ENCODE measurements at places on chromosomes 13 and 19.

DNA sequence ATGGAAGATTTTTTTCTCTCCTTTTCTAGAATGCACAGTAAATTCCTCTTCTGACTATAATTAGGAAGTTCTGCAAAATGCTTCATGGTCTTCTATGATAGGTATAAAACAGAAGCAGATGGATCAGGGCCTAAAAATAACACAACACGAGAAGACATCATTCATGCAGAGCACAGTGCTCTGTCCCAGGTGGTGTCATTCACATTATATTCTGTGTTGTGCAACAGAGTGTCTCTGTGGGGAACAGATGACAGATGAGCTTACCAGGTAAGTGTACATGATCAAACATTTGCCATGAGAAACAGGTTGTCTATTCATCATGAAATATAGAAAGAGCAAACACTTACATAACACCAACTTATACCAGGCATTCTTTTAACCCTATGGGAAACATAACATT lies 288.3 kb downstream of the KCTD12 start:
- DNase-seq = no peak

- DNase-seq = no peak
These were observed 414.2 kb downstream of the MYO16 start for GRCh38 chr13:109043636-109044035.

- DNase-seq = no peak
These were observed 18.7 kb downstream of the CD70 start for GRCh38 chr19:6572217-6572616.

GRCh38 chr19:16588824-16589577 lies 16.8 kb upstream of the SLC35E1 start:
- no peak for DNase-seq

DNA sequence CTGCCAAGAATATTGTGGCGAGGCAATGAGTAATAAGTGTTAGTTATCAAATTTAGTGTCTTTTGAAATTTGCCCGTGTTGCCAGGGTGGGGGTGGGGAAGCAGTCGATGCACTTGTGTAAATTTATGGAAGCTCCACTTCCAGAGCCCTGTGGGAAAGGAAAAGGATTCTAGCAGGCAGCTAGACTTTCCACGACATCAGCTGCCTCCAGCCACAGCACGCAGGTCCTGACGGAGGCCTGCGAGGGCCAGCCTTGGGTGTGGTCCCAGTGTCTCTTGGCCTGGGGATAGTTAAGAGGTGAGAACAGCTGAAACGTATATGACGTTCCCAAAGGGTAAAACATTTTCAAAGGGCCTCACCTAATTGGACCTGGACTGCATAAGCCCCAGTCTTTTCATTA lies 433.0 kb downstream of the TSHZ3 start:
- DNase-seq = no peak

Data from CD4-positive, alpha-beta T cell (primary cell).